ENCODE measurements at places on chromosomes 6 and 20. TPM values are rescaled to one million over a fixed set of nuclear protein-coding genes. Genes with fewer than 3 reads are reported as not detected.

DNA sequence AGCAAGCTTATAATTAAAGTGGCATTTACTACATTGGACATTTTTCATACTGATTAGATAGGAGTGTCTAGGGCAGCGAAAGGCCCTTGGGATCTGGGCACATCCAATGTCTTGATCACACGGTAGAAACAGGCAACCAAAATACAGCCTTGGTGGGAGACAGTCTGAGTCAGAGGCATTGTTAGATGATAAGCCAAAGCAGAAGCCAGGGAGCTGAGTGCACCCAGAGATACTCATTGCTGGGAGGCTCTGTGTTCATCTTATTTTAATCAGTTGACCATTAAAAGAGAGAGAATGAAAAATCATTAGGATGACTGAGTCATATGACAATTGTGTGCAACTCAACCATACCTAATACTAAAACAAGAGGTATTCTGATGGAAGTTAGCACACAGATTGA lies 109.5 kb downstream of the LCA5 start:
- no peaks in the 10 kb centered on the region for H3K27me3 ChIP-seq
- H3K27ac ChIP-seq = no peak overlapping the region
- H3K4me1 ChIP-seq = no peaks in the 10 kb centered on the region
- H3K4me3 ChIP-seq = no peak overlapping the region

The CALHM4 gene
- not detected for total RNA-seq

The ARHGAP40 gene
- not detected for total RNA-seq

The PERP gene
- 10.7 TPM for total RNA-seq

The GRM4 gene
- total RNA-seq = 119 TPM

Data from glutamatergic neuron (in vitro differentiated cells).